Left lung (tissue), 14 donors: ENCODE measurements at places on chromosomes 13 and 19.

- peak; percentile 81 for DNase-seq
These were observed 102.0 kb downstream of the ATP11A start for GRCh38 chr13:112791663-112792440.

- no peak for DNase-seq
These were observed 24.8 kb upstream of the PLA2G4C start for GRCh38 chr19:48135411-48135810.

GRCh38 chr19:3108775-3109174, 14.6 kb downstream of the GNA11 start:
- peak; percentile 83 for DNase-seq

GRCh38 chr13:25136880-25137787, 35.0 kb downstream of the AMER2 start:
- no peak for DNase-seq

DNA sequence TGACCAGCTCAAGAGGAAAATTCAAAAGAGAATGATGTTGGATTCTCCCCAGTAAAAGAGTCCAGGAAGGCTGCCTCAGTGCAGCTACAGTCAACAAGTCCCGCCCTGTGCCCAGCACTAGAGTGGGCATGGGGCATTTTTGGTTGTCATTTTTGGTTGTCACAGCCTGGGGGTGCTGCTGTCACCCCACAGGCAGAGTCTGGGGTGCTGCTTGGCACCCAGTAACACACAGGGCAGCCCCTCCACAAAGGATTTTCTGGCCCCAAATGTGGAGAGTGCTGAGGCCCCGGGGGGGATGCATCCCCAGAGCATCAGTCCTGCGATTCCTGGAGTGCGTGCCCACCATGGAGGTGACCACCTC, 28.2 kb upstream of the TMEM255B start:
- DNase-seq, result no peak

- no peak for DNase-seq
These were observed 14.4 kb downstream of the CEBPA start for GRCh38 chr19:33287927-33288326.

DNA sequence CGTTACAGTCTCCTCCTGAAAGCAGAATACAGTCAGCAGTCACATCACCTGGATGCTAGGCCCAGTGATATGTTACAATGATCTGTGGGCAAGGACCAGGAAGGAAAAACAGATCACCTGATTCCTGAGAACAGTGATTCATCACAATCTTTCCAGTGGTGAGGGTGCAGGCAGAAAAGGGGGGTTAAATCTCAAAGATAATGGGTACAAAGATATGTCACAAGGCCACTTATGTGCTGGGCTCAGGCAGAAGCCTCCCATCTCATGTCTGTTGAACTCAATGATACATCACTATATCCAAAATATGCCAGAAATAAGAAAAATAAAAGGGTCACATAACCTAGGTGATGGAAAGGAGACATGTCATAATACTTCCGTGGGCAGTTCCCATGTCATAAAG, 10.8 kb upstream of the ZNF91 start:
- no peak for DNase-seq

- no peak for DNase-seq
These were observed 220.9 kb upstream of the CSNK1A1L start for GRCh38 chr13:37326334-37326733.

DNA sequence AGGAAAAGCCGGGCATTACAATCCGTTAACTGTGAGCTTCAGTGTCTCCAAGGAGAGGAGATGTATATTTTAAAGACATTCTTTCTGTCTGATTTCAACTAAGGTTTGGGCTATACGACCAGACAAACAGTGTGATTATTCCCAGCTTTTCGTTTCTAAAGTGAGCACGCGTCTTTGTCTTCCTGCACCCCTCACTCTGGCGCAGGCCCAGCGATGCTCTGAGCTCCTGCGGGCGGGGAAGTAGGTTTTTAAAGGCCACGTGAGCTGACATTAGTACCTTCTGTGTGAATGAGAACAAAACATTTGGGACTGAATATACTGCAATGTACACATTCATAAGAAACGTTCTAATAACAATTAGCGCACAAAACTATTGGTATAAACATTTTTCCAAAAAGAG, 15.3 kb upstream of the RANBP3 start:
- DNase-seq, result no peak

GRCh38 chr19:18416778-18417249, 2.4 kb upstream of the SSBP4 start:
- peak; percentile 95 for DNase-seq

DNA sequence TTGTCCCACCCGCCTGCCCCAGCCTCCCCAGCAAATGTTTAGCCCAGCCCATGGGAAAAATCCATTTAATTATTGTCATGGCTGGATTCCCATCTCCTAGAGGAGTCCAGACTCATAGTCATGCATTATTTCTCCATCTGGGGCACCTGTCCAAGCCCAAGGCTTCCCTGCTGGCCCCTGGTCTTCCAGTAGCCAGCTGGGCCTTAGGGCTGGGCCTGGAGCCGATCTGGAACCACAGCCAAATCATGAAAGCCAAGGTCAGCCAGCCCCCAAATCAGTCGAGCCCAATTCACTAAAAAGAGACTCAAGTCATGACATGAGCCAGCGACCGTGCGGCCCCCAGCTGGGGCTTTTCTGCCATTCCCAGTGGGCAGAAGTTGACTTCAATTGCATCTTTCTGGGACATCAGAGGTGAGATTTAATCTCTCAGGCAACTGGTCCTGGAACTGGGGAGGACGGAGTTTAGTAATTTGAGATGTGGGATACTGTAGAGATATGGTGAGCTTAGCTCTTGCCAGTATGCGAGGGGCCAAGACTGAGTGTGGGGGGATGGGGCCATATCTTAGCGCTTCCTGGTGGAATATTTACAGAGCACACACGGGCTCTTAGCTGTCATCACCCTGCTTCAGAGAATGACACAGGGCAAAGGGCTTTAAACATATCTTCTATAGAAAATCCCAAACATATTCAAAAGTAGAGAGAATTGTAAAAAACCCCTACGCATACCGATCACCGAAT, 9.4 kb upstream of the PGLYRP2 start:
- no peak for DNase-seq
